ENCODE measurements at places on chromosomes 16 and 17. TPM values are rescaled to one million over a fixed set of nuclear protein-coding genes. Genes with fewer than 3 reads are reported as not detected.

DNA sequence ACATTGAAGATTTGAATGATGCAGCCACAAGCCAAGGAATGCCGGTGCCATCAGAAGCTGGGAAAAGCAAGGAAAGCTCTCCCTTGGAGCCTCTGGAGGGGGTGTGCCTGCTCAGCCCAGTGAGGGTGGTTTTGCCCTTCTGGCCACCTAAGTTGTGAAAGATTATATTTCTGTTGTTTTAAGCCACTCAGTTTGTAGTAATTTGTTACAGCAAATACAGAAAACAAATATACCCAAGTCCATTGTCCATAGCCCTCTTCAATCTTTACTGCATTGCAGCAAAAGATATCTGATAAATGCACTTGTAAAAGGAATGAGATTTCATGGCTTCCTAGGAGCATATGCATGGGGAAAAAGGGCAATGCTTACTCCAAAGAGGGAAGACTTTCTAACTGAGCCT lies 447.9 kb downstream of the HAPSTR1 start:
- no peaks in the 10 kb centered on the region for H3K4me1 ChIP-seq
- no peak overlapping the region for H3K27ac ChIP-seq
- H3K27me3 ChIP-seq: no peaks in the 10 kb centered on the region
- no peak overlapping the region for H3K4me3 ChIP-seq

FBXW10B gene
- 0.85 TPM for total RNA-seq

DNA sequence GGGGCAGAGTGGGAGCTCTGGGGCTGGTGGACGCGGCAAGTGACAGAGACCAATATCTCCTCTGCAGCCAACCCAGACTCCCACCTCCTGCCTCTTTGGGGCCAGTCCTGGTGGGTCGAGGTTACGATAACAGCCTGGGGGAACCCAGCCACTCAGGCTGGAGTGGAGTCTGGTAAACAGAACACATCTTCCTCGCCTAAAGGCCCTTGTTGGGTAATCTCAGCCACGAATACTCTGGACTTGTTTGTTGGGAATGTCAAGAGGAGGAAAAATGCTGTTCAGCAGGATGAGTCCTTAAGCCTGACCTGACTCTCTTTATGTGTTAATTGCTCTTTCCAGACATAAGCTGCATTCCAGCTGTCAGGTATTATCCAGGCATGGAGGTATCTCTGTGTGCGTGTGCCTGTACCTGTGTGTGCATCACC lies 8.0 kb upstream of the SPNS2 start:
- H3K4me3 ChIP-seq: no peak overlapping the region
- no peak overlapping the region for H3K27ac ChIP-seq
- no peaks in the 10 kb centered on the region for H3K36me3 ChIP-seq
- DNase-seq: no peak
- H3K27me3 ChIP-seq: peaks cover 4% of the 10 kb centered on the region
- no peaks in the 10 kb centered on the region for H3K4me1 ChIP-seq

ARHGAP44 gene
- 0.15 TPM for total RNA-seq

- H3K4me3 ChIP-seq: no peak overlapping the region
- no peak for DNase-seq
- H3K27me3 ChIP-seq: peaks cover 15% of the 10 kb centered on the region
- no peaks in the 10 kb centered on the region for H3K4me1 ChIP-seq
- no peak overlapping the region for H3K27ac ChIP-seq
- H3K36me3 ChIP-seq: no peaks in the 10 kb centered on the region
These were observed 215.3 kb downstream of the C16orf95 start for GRCh38 chr16:87101903-87102302.

Data from T-cell (primary cell).